ENCODE measurements at places on chromosomes 2 and 18.

DNA sequence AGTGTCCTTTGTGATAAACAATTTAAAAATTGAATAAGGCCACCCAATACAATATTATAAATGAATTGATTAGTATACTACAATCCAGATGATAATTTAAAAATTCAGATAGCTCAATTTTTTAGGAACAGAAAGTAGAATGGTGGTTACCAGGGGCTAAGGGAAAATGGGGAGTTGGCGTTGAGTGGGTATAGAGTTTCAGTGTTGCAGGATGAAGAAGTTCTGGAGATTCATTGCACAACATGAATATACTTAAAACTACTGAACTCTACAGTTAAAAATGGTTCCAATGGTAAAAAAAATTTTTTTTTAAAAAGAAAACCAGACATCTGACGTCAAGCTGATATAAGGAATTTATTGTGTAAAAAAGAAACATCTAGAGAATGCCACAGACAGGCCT lies 20.9 kb downstream of the SLC39A6 start:
- DNase-seq: no peak

- no peak for DNase-seq
Measured at GRCh38 chr18:2851771-2852170, 5.0 kb downstream of the EMILIN2 start.

DNA sequence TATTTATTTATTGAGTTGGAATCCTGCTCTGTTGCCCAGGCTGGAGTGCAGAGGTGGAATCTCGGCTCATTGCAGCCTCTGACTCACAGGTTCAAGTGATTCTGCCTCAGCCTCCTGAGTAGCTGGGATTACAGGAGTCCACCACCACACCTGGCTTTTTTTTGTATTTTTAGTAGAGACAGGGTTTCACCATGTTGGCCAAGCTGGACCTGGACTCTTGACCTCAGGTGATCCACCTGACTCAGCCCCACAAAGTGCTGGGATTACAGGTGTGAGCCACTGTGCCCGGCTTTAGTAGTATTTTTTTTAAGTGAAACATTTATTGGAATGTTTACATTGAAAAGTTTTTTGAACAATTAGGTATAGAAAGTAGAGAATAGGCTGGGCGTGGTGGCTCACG lies 23.9 kb downstream of the SLC20A1 start:
- no peak for DNase-seq

GRCh38 chr2:190678444-190679162 lies 29.7 kb downstream of the NAB1 start:
- no peak for DNase-seq

- DNase-seq: no peak
Measured at GRCh38 chr18:10131460-10132395, 217.9 kb downstream of the VAPA start.

- DNase-seq: no peak
Measured at GRCh38 chr2:104975851-104976250, 62.0 kb upstream of the MRPS9 start.

DNA sequence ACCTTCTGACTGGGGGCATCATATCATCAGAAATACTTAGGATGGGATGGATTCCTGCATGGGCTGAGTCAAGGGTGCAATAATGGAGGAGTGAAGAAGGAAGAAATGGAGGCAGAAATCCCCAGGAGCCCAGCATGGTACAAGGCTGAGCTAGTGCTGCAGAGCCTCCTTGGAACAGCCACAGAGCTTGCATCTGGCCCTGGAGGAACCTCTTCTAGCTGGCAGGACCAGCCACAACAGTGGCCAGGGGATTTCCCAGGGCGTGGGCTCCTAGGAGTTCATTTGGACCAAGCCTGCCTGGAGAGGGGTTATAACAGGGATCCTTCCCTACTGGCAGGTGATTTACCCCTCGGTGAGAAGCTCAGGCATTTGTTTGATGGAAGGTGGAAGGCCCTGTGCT lies 4.7 kb upstream of the IL37 start:
- DNase-seq: no peak

DNA sequence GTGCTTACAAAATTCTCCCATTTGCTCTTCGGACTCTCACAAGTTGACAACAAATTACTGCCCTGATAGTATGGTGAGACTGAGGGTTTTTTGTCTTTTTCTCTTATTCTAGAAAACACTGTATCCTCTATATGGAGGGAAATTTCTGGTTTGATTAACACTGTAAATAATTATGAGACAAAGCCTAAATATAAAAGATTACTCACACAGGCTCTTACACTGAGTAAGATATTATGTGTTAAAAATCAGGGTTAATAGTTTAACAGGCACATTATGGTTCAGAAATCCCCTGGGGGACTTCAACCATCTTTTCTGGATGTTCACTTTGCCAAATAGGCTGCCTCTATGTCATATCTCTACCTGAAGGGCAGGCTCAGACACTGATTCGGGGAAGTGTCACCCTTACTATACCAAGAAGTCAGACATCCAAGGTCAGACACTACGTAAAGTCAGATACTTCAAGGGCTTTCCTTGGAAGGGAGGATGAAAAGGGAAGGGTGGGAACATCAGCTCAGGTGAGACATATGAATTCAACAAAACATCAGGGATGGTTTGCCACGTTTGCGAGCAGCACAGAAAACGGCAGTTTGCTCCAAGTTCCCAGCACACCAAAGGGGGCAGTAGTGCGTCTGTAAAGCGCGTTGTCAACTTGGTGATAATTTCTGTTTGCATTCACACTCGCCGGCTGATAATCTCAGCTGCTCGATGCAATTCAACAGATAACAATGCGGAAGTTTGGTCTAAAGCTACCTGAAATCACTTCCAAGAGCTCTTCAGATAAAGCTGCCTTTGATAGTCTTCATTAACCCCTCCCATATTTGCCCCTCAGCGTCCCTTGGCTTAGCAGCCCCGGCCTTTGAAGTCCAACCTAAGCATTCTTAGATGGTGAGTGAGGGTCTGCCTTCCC lies 972 bp upstream of the RASGRP3 start:
- DNase-seq: peak; percentile 65

GRCh38 chr2:157150747-157151146 lies 106.8 kb upstream of the GALNT5 start:
- no peak for DNase-seq

GRCh38 chr18:23291456-23292205 lies 156.3 kb downstream of the CABLES1 start:
- DNase-seq: no peak
